ENCODE measurements at places on chromosomes 4 and X. TPM values are rescaled to one million over a fixed set of nuclear protein-coding genes. Genes with fewer than 3 reads are reported as not detected.
A peak's percentile ranks its signal among the peaks of the same experiment; 100 is the strongest.

SULT1B1 gene
- total RNA-seq, result 4.3 TPM

CLTRN gene
- 0.22 TPM for total RNA-seq

POU3F4 gene
- not detected for total RNA-seq

- DNase-seq, result no peak
Observed at GRCh38 chr4:10117359-10118047, 904 bp upstream of the WDR1 start.

GRCh38 chr4:182890202-182890601, 27.0 kb downstream of the DCTD start:
- no peak for DNase-seq

DNA sequence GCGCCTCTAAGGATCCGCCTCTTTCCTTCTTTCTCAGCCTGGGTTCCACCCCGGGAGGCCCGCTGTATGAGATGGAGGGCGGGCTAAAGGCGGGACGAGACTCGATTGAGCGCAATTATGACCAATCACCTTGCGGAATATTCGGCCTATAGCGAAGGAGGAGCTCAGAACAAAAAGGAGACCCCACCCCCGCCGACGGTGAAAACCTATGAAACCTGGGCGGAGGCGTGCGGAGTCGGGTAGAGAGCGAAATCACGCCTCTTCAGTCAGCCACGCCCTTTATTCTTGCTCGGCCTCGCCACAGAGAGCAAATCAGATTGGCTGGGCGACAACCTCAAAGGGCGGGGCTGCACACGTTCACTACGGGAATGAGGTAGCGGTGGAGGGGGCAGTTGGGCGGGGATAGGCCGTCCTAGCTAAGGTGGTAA, 615 bp upstream of the CDK16 start:
- DNase-seq, result peak; percentile 88

DNA sequence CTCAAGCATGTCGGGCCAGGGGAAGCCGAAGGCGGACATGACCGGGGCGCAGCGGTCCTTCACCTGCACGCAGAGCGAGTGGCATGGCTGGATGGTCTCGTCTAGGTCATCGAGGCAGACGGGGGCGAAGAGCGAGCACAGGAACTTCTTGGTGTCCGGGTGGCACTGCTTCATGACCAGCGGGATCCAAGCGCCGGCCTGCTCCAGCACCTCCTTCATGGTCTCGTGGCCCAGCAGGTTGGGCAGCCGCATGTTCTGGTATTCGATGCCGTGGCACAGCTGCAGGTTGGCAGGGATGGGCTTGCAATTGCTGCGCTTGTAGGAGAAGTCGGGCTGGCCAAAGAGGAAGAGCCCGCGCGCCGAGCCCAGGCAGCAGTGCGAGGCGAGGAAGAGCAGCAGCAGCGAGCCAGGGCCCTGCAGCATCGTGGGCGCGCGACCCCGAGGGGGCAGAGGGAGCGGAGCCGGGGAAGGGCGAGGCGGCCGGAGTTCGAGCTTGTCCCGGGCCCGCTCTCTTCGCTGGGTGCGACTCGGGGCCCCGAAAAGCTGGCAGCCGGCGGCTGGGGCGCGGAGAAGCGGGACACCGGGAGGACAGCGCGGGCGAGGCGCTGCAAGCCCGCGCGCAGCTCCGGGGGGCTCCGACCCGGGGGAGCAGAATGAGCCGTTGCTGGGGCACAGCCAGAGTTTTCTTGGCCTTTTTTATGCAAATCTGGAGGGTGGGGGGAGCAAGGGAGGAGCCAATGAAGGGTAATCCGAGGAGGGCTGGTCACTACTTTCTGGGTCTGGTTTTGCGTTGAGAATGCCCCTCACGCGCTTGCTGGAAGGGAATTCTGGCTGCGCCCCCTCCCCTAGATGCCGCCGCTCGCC, at the start of gene SFRP2:
Gene SFRP2 (minus strand): TSS at position 671 of the 864 bp plus-strand sequence. CDS start 248 bp downstream, at position 423.
- no peak for DNase-seq

GRCh38 chrX:56726605-56727004, 2.4 kb upstream of the NBDY start:
- no peak for DNase-seq

Data from T-helper 17 cell (primary cell).